OCI-LY7 (cell line): ENCODE measurements at places on chromosomes 3 and 15.

DNA sequence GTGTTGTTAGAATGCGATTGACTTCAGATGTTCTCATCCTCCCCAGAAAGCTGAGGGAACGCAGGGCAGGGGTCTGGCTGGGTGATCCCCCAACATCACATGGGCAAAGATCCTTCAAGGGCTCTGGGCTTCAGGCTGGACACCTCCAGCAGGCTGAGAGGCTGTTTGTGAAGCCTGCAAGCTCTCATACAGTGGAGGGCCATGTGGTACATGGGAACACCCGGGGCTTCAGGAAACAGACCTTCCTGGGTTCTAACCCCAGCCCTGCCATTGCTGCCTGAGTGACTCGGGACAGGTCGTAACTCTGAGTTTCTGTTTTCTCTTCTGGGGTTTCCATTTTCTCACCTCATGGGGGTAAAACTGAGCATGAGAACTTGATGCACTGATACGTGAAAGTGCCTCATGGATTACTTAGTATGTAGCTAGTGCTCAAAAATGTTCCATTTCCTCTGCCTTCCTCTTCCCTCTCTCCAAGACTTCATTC lies 81.2 kb downstream of the TLE3 start:
- peak; percentile 42 for DNase-seq

GRCh38 chr3:131903988-131904415 lies 130.8 kb downstream of the CPNE4 start:
- no peak for DNase-seq

DNA sequence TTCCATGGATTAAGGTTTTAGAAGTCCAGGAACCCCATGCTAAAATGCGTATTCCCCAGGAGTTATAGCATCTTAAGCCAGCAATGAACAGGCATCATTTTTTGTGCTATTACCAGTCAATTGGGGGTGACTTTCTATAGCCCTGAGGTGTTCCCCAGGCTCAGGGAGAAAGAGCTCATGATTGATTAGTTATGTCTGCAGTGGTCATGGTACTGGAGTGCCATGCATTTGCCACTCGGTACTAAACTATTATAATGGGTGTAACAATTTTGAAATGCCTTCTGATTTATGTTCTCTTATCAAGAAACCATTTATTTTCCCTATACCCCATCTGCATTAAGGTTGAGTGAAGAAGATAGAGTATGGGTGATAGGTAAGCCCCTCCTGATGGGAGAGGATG lies 11.9 kb downstream of the LRRC31 start:
- DNase-seq: no peak

DNA sequence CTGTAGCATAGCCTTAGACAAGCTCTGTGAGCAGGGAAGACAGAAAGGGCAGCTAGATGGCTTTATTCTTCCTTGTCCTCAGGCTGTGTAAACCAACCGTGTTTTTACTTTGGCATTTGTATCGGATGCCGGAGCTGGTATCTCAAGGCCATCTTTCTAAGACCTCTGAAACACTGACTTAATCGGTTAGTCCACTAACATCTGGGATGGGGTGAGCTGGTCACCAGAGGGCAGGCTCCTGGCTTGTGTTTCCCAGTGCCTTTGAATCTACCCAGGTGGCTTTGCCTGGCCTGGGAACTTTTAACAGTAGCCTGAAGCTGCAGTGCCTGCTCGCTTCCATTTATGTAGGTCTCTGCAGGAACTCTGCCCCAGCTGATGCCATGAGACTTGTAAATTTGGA lies 252.7 kb downstream of the NR1D2 start:
- no peak for DNase-seq

DNA sequence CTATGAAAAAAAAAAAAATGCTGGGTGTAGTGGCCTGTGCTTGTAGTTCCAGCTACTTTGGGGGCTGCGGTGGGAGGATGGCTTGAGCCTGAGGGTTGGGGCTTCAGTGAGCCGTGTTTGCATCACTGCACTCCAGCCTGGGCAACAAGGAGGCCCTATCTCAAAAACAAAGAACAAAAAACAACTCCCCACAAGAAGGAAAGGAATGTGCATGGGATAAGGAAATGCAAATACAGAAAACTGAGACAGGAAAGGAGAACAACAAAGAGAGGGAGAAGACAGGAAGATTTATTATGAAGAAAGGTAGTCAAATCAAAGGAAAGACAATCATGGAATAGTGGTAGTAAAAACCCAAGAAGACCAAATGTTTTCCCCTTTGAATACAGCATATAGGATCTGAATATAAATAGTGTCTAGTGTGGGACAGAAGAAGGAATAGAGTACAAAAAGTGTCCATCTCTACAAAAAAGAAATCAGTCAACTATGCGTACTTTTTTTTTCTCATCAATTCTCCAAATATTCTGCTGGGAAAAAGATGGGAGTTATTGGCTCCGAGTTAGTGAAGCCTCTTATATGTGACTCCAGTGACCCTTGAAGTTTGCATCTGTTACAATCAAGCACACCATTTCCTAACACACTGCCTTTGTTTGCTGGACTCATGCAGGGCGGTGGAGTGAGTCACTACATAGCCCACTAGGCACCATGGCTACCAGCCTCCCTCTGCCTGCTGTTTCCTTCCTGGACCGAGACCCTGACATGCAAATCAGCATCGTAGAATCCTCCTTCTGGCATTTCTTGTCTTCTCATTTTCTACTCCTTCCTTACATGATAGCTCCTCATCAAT lies 101.2 kb upstream of the PTX3 start:
- DNase-seq: no peak

- no peak for DNase-seq
These were observed 474.8 kb downstream of the CNTN3 start for GRCh38 chr3:74139648-74140047.

GRCh38 chr3:99344216-99344615 lies 294.2 kb upstream of the COL8A1 start:
- no peak for DNase-seq

GRCh38 chr15:65051266-65051665 lies 6.1 kb downstream of the SLC51B start:
- no peak for DNase-seq

DNA sequence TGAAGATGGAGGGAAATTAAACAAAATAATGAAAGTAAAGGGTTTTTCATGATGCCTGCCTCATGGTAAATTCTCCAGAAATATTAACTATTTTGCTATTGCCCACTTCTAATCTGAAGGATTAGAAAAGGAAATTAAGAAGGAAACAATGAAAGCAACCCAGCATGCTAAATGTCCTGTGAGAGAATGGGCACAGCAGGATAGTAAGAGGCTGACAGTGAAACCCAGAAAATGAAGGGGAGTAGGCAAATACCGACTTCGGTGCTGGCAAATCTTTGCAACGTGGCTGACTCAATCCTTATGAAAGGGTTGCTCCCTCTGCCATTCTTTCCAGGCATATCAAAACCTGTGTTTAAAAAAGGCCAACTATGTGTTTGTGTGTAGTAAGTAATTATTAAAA lies 147.5 kb upstream of the SYNPR start:
- no peak for DNase-seq

DNA sequence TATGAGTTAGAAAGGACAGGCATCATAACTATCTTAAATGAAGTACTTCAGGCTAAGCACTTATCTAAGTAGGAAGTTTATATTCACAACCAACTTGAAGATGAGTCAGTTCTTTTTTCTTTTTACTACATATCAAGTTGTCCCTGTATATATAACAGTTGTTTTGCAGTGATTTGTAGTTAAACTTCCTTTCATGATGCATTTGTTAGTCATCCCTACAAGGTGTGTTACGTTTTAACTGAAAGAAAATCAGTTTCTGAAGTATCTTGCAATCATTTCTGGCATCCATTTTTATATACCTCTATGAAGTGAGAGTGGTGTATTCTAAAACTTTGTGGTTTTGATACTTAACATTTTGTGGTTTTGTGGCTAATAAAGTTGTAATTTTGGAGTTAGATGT lies 46.1 kb downstream of the ZFAND6 start:
- no peak for DNase-seq

- no peak for DNase-seq
These were observed 18.2 kb upstream of the ZBTB20 start for GRCh38 chr3:115165266-115165665.

DNA sequence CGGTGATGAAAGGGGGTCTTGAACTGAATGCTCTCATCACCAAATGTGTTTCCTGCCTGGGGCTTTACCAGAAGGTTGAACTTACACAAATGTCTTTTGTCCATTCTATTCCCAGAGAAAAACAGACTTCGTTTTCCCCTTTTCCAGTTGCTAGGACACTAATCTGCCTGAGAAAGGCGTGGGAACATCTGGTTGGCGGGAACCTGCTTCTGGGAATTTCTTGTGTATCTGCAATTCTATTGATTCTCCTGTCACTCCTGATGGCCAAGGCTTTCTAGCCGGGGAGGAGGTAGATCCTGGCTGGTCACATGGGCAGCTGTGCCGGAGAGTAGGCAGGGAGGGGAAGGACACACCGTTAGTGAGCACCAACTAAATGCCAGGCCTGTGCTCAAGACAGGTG lies 31.1 kb upstream of the CCDC174 start:
- DNase-seq: no peak

- peak; percentile 10 for DNase-seq
These were observed 40.2 kb downstream of the SUMF1 start for GRCh38 chr3:4426782-4427344.

- DNase-seq: no peak
These were observed 440.8 kb upstream of the GBE1 start for GRCh38 chr3:82202269-82202668.

GRCh38 chr3:113111011-113111707 lies 100.2 kb upstream of the BOC start:
- DNase-seq: no peak

DNA sequence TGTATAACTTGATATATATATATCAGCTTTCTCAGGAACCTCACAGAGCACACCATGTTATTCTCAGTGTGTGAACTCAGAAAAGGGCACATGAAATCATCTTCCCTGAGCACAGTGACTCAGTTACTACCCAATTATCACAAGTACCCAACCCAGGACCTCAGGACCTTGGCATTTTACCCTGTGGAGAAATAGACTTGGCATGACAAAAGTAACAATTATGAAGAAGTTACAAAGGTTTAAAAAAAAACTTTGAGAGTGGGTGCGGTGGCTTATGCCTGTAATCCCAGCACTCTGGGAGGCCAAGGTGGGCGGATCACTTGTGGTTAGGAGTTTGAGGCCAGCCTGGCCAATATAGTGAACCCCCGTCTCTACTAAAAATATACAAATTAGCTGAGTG lies 52.4 kb downstream of the ONECUT1 start:
- no peak for DNase-seq

DNA sequence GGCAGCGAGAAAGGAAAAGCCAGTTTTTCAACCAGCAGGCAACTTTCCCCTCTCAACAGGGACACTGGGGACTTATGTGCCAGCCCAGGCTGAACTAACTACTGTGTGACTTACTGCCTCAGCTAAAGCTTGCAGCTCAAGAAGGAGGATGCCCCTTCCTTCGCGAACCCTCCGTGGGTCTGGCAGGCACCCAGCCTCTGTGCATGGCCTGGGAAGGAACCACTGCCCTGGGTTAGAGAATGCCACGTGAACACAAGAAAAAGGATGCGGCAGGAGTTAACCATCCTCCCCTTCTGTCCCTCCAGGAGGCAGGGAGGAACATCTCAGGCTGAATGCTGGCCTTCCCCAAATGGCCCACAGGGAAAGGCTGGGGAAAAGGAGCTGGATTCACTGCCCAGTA lies 29.0 kb downstream of the CHDH start:
- no peak for DNase-seq

DNA sequence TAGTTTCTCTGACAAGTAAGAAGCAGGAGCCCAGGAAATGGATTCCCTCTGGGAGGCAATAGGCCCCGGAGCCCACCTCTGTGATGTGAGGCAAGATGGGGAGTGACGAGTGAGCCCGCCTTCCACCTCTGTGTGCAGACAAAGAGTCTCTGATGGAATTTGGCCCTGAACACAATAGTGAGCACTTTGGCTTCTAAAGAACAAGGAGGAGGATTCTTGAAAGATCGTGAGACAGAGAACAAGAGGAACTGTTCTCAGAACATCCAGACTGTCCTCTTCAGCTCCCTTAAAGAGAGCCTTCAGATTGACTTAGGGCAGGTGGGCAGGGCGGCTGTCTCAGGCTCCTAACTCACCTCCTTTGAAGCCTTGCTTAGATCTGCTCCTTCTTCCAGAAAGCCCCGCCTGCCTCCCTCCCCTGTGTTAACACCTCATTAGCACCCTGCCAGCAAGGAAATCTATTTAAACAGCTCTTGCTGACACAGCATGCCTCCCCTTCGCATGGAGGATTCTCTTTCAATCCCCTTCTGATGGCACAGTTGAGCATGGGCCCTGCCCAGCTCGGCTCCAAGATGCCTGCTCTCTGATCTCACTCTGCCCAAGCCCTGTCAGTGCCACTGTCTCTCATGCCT lies 430.3 kb downstream of the NTRK3 start:
- DNase-seq: no peak

GRCh38 chr15:39685999-39686613 lies 96.5 kb downstream of the FSIP1 start:
- peak; percentile 60 for DNase-seq

DNA sequence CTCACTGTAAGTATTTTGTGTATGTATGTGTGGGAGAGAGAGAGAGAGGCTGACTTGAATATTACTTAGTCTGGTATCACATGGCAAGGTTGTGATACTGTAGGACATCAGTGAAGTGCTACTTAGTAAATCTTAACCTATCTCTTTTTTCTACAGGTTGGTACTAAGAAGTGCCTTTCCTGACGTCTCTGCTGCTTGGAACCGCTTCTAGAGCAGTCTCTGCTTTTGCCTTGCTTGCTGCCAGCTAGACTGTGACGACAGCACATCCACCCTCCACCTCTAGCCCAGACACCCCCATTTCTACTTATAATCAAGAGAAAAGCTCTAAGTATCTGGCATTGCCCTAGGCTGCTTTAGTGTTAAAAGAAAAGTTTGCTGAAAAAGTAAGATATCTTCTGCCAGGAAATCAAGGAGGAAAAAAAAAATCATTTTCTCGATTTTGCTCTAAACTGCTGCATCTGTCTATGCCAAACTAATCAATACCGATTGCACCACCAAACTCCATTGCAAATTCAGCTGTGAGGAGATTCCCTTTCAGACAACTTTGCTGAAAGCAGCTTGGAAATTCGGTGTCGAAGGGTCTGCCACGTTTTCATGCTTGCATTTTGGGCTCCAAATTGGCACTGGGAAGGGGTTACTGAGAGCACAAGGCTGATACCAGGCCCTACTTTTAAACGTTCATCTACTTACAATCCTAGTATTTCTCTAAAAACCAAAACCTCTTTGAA lies 30.7 kb downstream of the MBNL1 start:
- peak; percentile 26 for DNase-seq

DNA sequence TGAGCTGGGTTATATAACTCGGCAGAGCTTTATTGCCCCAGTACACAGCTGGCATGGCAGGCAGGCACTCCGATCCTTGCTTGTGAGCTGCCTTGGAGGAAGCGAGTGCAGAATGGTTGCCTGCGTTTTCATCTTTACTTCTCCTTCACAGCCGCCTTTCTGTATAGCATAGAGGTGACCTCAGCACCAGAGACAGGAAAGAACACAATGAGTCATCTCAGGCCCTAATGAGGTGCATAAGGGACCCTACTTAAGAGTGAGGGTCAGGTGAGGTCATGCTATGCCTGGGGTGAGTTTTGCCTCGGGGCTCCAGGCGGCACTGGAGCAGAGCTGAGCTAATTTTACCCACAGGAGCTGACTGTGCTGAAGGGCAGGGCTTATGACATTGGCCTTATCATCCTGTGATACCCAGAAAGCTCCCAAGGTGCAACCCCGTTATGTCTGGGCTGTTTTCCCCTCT lies 43.5 kb downstream of the LPP start:
- no peak for DNase-seq
